ENCODE measurements at places on chromosomes 4 and X. TPM values are rescaled to one million over a fixed set of nuclear protein-coding genes. Genes with fewer than 3 reads are reported as not detected.

CNGA1 gene
- not detected for total RNA-seq

FHIP1A gene
- total RNA-seq = 0.18 TPM

ARMCX1 gene
- 0.45 TPM for total RNA-seq

KLHL34 gene
- 0.58 TPM for total RNA-seq

IL13RA2 gene
- total RNA-seq = not detected

GPRASP2 gene
- total RNA-seq = 0.23 TPM

PASD1 gene
- total RNA-seq = not detected

BBS12 gene
- total RNA-seq = 3.7 TPM

SPIN2A gene
- total RNA-seq = 0.85 TPM

UGT2B15 gene
- total RNA-seq = not detected

PRDM5 gene
- 0.23 TPM for total RNA-seq

FAM184B gene
- total RNA-seq = not detected

HMGN5 gene
- 5.8 TPM for total RNA-seq

TMEM47 gene
- not detected for total RNA-seq

RAB39B gene
- total RNA-seq = 14.7 TPM

ADGRA3 gene
- total RNA-seq = 0.50 TPM

TEX13D gene
- not detected for total RNA-seq

TRIM61 gene
- total RNA-seq = 1.0 TPM

MAEA gene
- total RNA-seq = 64.1 TPM

SCD5 gene
- 0.20 TPM for total RNA-seq

RBM46 gene
- not detected for total RNA-seq

Data from activated CD4-positive, alpha-beta memory T cell treated with anti-CD3 and anti-CD28 coated beads, Interleukin-2, amount 10 ng/mL, durations not matched to agents 7 days and 5 days (primary cell).